ENCODE measurements at places on chromosomes 4 and X. TPM values are rescaled to one million over a fixed set of nuclear protein-coding genes. Genes with fewer than 3 reads are reported as not detected.
A peak's percentile ranks its signal among the peaks of the same experiment; 100 is the strongest.

EMCN gene
- total RNA-seq, result not detected

STBD1 gene
- total RNA-seq, result 0.47 TPM

ALPK1 gene
- 6.2 TPM for total RNA-seq

HS3ST1 gene
- total RNA-seq, result not detected

- no peaks in the 10 kb centered on the region for H3K36me3 ChIP-seq
- H3K4me3 ChIP-seq, result no peak overlapping the region
- no peak for DNase-seq
- no peak overlapping the region for H3K27ac ChIP-seq
- H3K27me3 ChIP-seq, result no peaks in the 10 kb centered on the region
- peaks cover 8% of the 10 kb centered on the region for H3K4me1 ChIP-seq
These were observed 12.8 kb downstream of the ATP5ME start for GRCh38 chr4:661231-661630.

GRCh38 chr4:54898656-54899340 lies 226.6 kb downstream of the KDR start:
- H3K27me3 ChIP-seq, result no peaks in the 10 kb centered on the region
- no peak for DNase-seq
- no peaks in the 10 kb centered on the region for H3K4me1 ChIP-seq
- no peaks in the 10 kb centered on the region for H3K36me3 ChIP-seq

- H3K4me1 ChIP-seq, result no peaks in the 10 kb centered on the region
- no peaks in the 10 kb centered on the region for H3K27me3 ChIP-seq
- no peak overlapping the region for H3K4me3 ChIP-seq
- H3K36me3 ChIP-seq, result peaks cover 2% of the 10 kb centered on the region
- no peak for DNase-seq
These were observed 8.4 kb downstream of the ZNF280C start for GRCh38 chrX:130260316-130260715.

GRCh38 chrX:149837639-149838038 lies 43.3 kb upstream of the MAGEA8 start:
- H3K27ac ChIP-seq, result no peak overlapping the region
- no peak for DNase-seq
- no peaks in the 10 kb centered on the region for H3K4me1 ChIP-seq
- no peaks in the 10 kb centered on the region for H3K36me3 ChIP-seq

GRCh38 chr4:137524725-137525369 lies 7.4 kb downstream of the PCDH18 start:
- H3K36me3 ChIP-seq, result no peaks in the 10 kb centered on the region
- no peak for DNase-seq
- no peaks in the 10 kb centered on the region for H3K27me3 ChIP-seq
- H3K27ac ChIP-seq, result no peak overlapping the region

- no peak for DNase-seq
- no peaks in the 10 kb centered on the region for H3K4me1 ChIP-seq
- H3K36me3 ChIP-seq, result no peaks in the 10 kb centered on the region
- H3K4me3 ChIP-seq, result no peak overlapping the region
- no peak overlapping the region for H3K27ac ChIP-seq
These were observed 21.2 kb downstream of the AADAT start for GRCh38 chr4:170068438-170069128.

DNA sequence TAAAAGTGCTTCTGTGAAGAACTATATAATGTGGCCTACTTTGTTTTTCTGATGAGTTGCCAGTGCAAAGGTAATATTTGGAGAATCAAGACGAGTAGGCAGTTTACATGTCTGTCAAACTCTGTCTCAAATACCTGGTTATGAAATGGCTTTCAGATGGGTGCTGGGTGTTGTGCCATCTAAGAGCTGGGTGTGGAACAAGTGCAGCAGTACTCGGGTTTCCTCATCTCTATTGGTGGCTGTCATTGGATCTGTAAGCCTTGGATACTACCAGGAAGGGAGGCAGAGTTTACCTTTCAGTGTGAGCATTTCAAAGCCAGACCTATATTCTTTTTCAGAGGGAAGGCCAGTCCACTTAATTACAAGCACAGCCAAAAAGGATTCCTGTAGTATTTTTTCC lies 37.2 kb downstream of the MTM1 start:
- H3K4me1 ChIP-seq, result no peaks in the 10 kb centered on the region
- H3K27ac ChIP-seq, result no peak overlapping the region
- H3K4me3 ChIP-seq, result no peak overlapping the region
- DNase-seq, result no peak

GRCh38 chr4:71602289-71602900 lies 181.5 kb downstream of the GC start:
- no peaks in the 10 kb centered on the region for H3K36me3 ChIP-seq
- no peaks in the 10 kb centered on the region for H3K4me1 ChIP-seq
- H3K4me3 ChIP-seq, result no peak overlapping the region
- no peak for DNase-seq

DNA sequence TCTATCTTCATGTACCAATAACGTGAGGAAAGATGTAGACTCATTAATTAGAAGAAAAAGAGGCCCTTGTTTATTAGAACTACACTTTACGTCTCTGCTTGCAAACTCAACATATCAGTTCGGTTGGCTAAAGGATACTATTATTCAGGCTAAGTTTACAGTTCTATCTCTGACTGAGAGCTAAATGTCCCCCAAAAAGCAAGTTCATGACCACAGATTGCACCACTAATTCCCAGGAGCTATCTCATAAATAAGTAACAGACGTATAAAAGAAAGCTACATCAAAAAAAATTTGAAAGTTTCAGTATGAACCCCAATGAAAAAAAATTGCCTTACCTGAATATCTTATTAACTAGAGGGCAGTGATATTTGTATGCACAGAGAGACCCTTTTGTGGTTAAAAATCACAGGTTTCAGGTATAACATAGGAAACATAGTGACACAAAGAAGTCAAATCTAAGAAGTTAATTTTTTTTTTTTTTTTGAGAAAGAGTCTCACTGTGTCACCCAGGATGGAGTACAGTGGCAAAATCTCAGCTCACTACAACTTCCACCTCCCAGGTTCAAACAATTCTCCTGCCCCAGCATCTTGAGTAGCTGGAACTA lies 128.9 kb downstream of the MAB21L2 start:
- DNase-seq, result no peak
- no peaks in the 10 kb centered on the region for H3K27me3 ChIP-seq
- no peak overlapping the region for H3K4me3 ChIP-seq
- no peaks in the 10 kb centered on the region for H3K4me1 ChIP-seq
- H3K27ac ChIP-seq, result no peak overlapping the region

- no peak overlapping the region for H3K27ac ChIP-seq
- H3K4me3 ChIP-seq, result no peak overlapping the region
- DNase-seq, result no peak
- H3K27me3 ChIP-seq, result no peaks in the 10 kb centered on the region
These were observed 158.9 kb downstream of the KDM6A start for GRCh38 chrX:45031830-45032378.

GRCh38 chr4:69531251-69531650 lies 35.5 kb upstream of the UGT2B4 start:
- H3K4me1 ChIP-seq, result no peaks in the 10 kb centered on the region
- no peaks in the 10 kb centered on the region for H3K27me3 ChIP-seq
- no peak for DNase-seq
- H3K27ac ChIP-seq, result no peak overlapping the region

DNA sequence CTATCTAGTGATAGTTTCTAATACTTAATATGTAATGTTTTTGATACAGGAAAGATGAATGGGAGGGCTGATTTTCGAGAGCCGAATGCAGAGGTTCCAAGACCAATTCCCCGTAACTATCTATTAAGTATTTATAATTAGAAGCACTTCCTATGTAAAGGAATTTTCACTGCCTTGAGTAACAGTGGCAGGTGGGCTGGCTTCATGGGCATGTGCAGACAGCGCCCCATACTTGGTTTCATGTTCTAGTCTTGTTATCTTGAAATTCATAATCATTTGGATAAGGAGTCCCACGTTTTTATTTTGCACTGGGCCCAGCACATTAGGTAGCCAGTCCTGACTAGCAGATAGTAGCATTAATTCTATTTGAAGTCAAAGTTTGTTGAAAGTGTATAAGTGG lies 1.7 kb downstream of the OCIAD1 start:
- H3K4me1 ChIP-seq, result peaks cover 21% of the 10 kb centered on the region
- peak overlapping the region; percentile 90 for H3K4me3 ChIP-seq
- peaks cover 36% of the 10 kb centered on the region for H3K36me3 ChIP-seq
- H3K27me3 ChIP-seq, result no peaks in the 10 kb centered on the region

GRCh38 chr4:150181536-150181935 lies 103.3 kb downstream of the DCLK2 start:
- no peak overlapping the region for H3K27ac ChIP-seq
- H3K4me3 ChIP-seq, result no peak overlapping the region
- no peaks in the 10 kb centered on the region for H3K4me1 ChIP-seq
- no peaks in the 10 kb centered on the region for H3K36me3 ChIP-seq
- H3K27me3 ChIP-seq, result peaks cover 2% of the 10 kb centered on the region

DNA sequence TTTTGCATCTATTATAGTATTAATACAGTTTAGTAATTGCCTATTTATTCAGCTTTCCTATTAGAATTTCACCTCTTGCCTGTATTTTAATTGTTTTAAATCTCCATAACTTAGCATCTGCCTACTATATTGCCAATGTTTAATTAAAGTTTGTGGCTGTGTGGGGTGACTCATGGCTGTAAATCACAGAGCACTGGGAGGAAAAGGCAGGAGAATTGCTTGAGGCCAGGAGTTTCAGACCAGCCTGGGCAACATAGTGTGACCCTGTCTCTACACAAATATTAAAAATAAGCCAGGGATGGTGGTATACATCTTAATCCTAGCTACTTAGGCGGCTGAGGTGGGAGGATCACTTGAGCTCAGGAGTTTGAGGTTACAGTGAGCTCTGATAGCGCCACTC lies 14.5 kb upstream of the CCSER1 start:
- no peaks in the 10 kb centered on the region for H3K4me1 ChIP-seq
- H3K27ac ChIP-seq, result no peak overlapping the region
- H3K27me3 ChIP-seq, result no peaks in the 10 kb centered on the region
- DNase-seq, result no peak
- H3K36me3 ChIP-seq, result no peaks in the 10 kb centered on the region

- no peaks in the 10 kb centered on the region for H3K4me1 ChIP-seq
- H3K4me3 ChIP-seq, result no peak overlapping the region
- no peaks in the 10 kb centered on the region for H3K27me3 ChIP-seq
- H3K27ac ChIP-seq, result no peak overlapping the region
These were observed 222.2 kb downstream of the PPARGC1A start for GRCh38 chr4:23667659-23668058.

DNA sequence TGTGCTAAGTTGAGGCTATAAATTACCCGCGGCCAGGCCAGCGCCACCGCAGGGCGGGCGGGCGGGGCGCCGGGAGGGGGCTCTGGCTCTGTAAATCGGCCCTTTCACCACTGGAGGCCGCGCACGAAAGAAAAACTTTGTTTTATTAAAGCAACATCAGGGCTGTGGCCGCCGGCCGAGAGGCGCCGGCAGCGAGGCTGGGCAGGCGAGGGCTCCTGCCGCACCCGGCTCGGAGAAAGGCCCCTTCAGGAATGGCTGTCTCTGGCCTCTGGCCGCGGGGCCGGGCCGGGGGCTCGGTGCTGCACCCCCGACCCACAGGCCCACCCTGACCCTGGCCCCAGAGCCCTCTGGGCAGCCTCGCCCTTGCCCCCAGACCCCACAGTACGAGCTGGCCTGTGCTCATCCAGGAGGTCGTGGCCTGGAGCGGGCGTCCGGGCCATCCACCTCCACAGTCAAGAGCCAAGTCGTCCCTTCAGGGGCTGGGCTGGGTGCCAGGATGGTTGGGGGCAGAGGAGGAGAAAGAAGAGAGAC lies 29.5 kb upstream of the FGFR3 start:
- H3K27me3 ChIP-seq, result no peaks in the 10 kb centered on the region
- H3K27ac ChIP-seq, result no peak overlapping the region
- no peak for DNase-seq
- no peak overlapping the region for H3K4me3 ChIP-seq
- peaks cover 5% of the 10 kb centered on the region for H3K4me1 ChIP-seq
- no peaks in the 10 kb centered on the region for H3K36me3 ChIP-seq

GRCh38 chr4:139207873-139208403 lies 30.9 kb upstream of the ELF2 start:
- no peaks in the 10 kb centered on the region for H3K4me1 ChIP-seq
- no peak overlapping the region for H3K4me3 ChIP-seq
- no peak overlapping the region for H3K27ac ChIP-seq
- no peak for DNase-seq

DNA sequence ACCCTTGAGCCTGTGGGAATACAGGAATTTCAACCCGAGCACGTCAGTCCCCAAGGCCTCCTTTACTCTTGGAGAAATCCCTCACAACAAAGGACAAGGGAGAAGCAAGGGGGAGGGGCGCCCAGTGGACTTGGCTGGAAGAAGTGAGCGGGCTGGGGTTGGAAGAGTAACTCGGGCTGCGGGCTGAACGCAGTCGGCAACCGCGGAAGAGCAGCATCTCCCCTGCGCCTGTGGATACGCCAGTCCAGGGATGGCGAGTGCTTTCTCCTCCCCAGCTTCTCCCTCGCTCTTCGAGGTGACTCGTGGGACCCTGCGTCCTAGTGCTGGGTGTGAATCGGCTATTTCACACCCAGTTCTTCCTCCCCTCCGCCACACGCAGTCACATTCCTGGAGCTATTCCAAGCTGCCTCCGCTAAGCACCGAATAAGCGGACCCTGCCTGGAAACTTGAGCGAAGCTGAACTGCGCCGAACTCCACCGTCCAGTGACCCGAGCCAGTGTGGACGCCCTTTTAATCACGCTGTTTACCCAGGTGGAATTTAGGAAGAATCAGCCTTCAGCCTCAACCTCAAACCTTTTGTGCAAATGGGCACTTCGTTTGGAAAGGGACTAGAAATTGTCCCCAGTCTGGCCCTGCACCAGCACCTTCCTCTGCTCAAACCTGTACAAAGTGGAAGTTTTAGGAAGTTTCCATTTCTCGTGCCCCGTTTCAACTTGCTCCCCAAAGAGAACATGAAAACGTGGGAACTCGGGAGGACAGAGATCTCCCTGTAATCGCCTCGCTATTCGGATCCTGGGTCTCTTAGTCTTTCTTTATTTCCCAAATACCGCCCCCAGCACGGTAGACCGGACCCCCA lies 64.3 kb upstream of the WDR17 start:
- peaks cover 6% of the 10 kb centered on the region for H3K27me3 ChIP-seq
- no peak overlapping the region for H3K27ac ChIP-seq
- H3K4me1 ChIP-seq, result no peaks in the 10 kb centered on the region
- no peak for DNase-seq

GRCh38 chr4:93313197-93313596 lies 515.4 kb upstream of the ATOH1 start:
- no peaks in the 10 kb centered on the region for H3K27me3 ChIP-seq
- no peak overlapping the region for H3K27ac ChIP-seq
- no peak overlapping the region for H3K4me3 ChIP-seq
- DNase-seq, result no peak
- H3K4me1 ChIP-seq, result no peaks in the 10 kb centered on the region

DNA sequence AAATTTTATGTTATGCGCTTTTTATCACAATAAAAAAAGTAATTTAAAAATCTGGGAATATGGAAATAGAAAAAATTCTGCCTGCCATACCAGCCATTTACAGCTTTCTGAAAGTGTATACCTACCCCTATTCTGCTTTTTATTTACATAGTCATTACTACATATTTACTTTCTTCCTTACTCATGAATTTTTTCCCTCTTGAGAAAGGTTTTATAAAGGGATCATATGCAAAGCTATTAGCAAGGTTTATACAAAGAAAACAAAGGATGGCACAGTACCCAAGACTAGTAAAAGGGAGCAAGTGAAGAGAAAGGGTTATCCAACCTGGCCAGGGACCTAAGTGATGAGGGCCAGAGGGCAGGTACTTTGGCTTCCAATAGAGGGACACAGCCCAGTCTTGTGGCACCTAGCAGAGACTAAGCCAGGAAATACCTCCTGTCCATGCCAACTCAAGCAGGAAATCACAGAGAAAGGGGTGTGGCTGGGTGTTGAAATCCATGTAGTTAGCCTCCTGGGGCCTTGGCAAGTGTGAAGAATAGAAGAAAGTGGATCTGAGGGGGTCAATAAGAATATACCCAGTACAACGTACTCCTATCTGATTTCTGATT lies 207.3 kb upstream of the VEGFC start:
- H3K4me3 ChIP-seq, result no peak overlapping the region
- no peaks in the 10 kb centered on the region for H3K27me3 ChIP-seq
- H3K36me3 ChIP-seq, result no peaks in the 10 kb centered on the region
- H3K4me1 ChIP-seq, result no peaks in the 10 kb centered on the region
